ENCODE measurements at places on chromosomes 13 and 19.

DNA sequence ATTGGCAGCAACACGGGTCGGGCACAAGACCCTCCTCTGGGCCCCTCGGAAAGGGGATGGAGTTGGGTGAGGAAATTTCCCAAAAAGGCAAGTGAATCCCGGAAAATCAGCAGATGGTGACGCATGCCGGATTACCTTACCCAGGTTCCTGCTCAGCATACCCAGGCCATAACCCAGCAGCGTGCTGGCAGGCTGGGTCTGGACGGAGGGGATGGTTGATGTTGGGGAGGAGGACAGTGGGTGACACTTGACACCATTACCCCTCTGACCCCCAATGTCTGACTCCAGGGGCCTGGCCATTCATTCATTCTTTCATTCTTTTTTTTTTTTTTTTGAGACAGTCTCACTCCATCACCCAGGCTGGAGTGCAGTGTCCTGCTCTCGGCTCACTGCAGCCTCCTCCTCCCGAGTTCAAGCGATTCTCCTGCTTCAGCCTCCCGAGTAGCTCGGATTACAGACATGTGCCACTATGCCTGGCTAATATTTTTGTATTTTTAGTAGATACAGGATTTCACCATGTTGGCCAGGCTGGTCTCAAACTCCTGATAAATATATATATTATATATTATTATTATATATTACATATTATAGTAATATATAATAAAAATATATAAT is 799 bp downstream of the PVR start:
- DNase-seq = no peak

GRCh38 chr19:39737351-39737750 is 478 bp downstream of the CLC start:
- no peak for DNase-seq

DNA sequence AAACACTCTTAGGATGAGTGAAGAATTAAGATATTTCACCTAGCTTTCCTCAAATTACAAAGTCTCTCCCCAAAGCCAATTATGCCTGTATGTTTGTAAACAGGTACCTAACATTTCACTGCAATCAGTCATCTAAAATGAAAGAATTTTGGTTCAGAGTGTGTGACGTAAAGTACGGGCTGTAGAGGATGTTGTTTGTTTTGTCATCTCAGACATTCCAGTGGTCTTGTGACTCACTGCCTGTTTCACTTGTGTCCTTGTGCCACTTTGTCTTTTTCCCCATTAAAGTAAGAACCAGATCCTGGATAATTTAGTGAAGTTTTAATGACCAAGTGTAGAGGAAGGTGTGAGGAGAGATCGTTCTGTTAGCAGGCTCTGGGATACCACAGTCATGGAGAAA is 28.6 kb upstream of the EID2 start:
- peak; percentile 48 for DNase-seq

GRCh38 chr19:9430444-9430843 is 4.9 kb downstream of the ZNF266 start:
- no peak for DNase-seq

GRCh38 chr13:23796551-23796950 is 92.6 kb downstream of the MIPEP start:
- no peak for DNase-seq

- DNase-seq = no peak
Observed at GRCh38 chr19:44042147-44042546, 9.7 kb upstream of the ZNF223 start.

All from activated CD4-positive, alpha-beta T cell treated with anti-CD3 and anti-CD28 coated beads, Interleukin-2, amount 10 ng/mL, durations not matched to agents 24 days and 14 days (primary cell).